ENCODE measurements at places on chromosomes 4 and X. TPM values are rescaled to one million over a fixed set of nuclear protein-coding genes. Genes with fewer than 3 reads are reported as not detected.

GRCh38 chrX:139560221-139560620 is 29.7 kb downstream of the F9 start:
- peak; percentile 0 for DNase-seq

GRCh38 chr4:124529131-124529530 is 183.4 kb downstream of the ANKRD50 start:
- no peak for DNase-seq

DNA sequence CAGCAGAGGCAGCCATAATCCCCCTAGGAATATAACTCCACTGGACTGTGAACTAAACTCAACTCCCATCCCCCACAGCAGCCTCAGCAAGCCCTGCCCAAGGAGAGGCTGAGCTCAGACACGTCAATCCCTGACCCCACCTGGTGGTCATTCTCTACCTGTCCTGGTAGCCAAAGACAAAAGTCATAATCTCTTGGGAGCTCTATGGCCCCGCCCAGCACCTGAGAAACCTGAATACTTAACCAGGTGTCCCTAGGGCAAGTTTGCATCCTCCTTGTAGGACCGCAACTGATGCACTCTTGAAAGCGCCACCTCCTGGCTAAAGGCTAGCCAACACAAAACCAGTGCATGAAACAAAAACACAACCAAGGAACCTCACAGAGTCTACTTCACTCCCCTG is 18.4 kb downstream of the CT47B1 start:
- DNase-seq = no peak

DNA sequence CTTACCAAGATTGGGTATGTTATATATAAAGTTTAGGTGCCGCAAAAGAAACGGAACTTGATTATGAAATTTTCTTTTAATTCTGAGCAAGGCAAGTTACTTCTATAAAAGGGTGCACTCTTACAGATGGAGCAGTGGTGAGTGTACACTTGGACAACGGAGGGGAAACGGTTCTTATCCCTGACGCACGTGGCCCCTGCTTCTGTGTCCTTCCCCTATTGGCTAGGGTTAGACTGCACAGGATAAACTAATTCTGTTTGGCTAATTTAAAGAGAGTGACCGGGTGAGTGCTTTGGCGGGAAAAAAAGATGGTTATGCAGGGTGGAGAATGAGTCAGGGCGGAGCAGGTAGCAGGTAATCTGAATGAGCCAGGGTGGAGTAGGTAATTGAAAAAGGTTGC is 149.5 kb downstream of the GC start:
- DNase-seq = no peak

DNA sequence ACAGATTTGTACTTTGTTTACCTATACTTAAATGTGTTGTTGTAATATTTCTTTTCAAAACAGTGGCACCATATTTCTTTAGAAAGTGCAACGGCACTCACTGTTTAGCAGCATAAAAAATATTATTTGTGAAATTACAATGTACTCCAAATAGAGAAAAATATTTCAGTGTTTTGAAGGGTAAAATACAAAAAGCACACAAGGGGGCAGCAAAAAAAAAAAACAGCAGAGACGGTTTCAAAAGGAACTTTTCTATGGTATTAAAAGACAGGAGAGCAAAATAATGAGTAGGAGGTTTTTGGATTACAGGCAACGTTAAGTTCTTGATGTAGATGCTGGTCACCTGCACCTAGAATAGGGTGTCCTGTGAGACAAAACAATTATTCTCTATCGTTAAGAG is 2.0 kb downstream of the NUDT11 start:
- no peak for DNase-seq

The SSX3 gene
- not detected for total RNA-seq

The BTC gene
- 0.96 TPM for total RNA-seq

The FATE1 gene
- total RNA-seq = not detected

The CSAG1 gene
- total RNA-seq = 2.6 TPM

The EREG gene
- 3.9 TPM for total RNA-seq

The MOB1B gene
- total RNA-seq = 20.5 TPM
